ENCODE measurements at places on chromosomes 1 and 21. TPM values are rescaled to one million over a fixed set of nuclear protein-coding genes. Genes with fewer than 3 reads are reported as not detected.

GRCh38 chr1:39098546-39099250, 72.5 kb downstream of the NDUFS5 start:
- DNase-seq: no peak

Gene MYCL
- 0.38 TPM for total RNA-seq

Gene HMGCS2
- not detected for total RNA-seq

DNA sequence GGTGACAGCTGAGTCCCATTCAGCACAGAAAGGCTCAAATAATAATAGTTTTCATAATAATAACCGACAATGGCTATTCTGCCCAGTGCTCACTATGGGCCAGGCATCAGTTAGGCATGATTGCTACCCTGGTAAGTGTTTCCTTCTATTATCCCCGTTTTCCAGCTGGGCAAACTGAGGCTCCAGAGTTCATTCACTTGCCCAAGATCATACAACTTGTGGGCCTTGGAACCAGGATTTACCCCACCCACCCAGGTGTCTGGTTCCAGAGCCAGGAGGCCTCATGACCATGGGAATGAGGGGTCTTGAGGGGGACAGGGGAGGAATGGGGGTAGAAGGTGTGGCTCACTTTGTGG, 518 bp downstream of the PLOD1 start:
- DNase-seq: no peak

DNA sequence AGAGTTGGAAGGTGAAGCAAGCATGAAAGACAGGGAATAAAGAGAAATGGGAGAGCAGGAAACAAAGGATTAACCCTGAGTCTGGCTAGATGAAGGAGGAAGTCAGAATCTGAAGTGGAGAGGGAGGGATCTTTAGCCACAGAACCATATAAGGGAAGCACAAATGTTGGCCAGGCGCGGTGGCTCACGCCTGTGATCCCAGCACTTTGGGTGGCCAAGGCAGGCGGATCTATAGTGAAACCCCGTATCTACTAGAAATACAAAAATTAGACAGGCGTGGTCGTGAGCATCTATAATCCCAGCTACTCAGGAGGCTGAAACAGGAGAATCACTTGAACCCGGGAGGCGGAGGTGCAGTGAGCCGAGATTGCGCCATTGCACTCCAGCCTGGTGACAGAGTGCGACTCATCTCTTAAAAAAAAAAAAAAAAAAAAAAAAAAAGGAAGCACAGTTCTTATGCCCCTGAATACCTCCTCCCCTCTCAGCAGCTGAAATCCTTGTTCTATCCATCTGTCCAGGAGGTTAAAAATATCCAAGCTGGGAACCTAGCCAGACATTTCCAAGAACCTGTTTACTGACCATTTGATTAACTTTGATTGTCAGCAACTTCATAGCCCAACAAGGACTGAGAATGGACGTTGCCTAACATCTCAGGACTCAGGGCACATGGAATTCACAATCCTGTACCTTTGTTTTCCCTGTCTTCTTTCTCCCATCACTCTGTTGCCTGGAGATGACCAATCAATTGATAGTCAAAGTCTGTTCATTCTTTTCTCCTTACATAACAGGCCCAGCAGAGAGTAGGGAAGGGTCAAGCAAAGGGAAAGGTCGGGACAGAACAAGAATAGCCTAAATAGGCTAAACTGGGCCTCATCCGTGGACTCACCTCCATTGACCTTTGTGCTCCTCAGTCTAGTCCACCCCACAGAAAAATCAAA, 10.6 kb downstream of the TXNIP start:
- DNase-seq: peak; percentile 56

- peak; percentile 100 for DNase-seq
These were observed 32.8 kb downstream of the ELK4 start for GRCh38 chr1:205598841-205599668.

DNA sequence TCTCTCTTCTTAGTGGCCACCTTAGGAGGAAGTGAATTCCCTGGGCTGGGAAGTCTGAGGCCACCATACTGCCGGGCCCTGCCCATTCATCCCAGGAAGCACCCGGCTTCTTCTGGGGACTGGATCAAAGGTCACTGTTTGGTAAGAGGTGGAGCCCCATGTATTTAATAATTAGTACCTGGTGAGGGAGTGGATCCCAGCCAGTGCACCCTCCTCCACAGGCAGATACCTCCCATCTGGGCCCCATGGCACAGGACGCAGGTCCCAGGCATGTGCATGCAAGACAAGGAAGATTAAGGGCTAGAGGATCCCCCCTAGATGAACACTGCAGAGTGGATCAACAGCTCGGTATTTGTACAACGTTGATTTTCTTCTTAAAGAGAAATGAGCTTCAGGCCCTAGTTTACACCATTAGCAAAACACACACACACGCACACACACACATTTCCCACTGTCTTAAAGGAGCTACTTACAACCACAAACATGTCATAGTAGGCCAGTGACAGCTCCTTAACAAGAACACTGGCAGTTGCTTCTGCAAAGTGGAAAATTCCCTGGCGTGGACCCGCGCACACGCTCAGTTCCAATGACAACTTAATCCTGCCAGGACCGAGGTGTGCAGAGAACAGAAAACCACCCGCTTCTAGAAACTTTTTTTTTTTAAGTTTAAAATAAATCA, 90.7 kb downstream of the MRPL37 start:
- no peak for DNase-seq

Gene TRIM67
- total RNA-seq: not detected

- no peak for DNase-seq
These were observed 483.4 kb downstream of the NPHP4 start for GRCh38 chr1:5508669-5509330.

- no peak for DNase-seq
These were observed 12.7 kb downstream of the ATP5PF start for GRCh38 chr21:25721987-25722386.

GRCh38 chr1:21005466-21006239, 171.0 kb downstream of the EIF4G3 start:
- no peak for DNase-seq

Gene KCNC4
- total RNA-seq: 1.0 TPM

DNA sequence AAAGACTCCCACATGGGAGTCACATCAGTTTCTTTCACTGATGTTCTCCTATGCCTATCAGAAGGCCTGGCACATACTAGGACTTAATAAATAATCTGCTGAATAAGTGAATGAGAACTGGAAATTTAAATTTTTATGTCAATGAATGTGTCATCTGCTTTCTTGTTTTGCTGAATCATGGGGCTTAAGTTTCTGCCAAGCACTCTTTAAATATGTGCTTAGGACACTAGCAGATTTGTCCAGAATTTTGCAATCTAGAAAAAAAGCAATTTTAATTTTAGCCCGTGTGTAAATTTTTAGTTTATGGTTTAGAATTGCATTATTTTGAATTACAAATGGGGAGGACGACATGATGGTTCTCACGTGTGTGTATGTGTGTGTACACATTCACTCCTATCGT, 803.1 kb downstream of the USP25 start:
- no peak for DNase-seq

GRCh38 chr1:27787895-27788294, 14.9 kb downstream of the STX12 start:
- DNase-seq: peak; percentile 40

Gene VHLL
- total RNA-seq: 0.13 TPM

Gene VPS72
- 42.1 TPM for total RNA-seq

Gene UBE2U
- not detected for total RNA-seq

Gene NLRP3
- not detected for total RNA-seq

Gene FCRL5
- total RNA-seq: not detected

DNA sequence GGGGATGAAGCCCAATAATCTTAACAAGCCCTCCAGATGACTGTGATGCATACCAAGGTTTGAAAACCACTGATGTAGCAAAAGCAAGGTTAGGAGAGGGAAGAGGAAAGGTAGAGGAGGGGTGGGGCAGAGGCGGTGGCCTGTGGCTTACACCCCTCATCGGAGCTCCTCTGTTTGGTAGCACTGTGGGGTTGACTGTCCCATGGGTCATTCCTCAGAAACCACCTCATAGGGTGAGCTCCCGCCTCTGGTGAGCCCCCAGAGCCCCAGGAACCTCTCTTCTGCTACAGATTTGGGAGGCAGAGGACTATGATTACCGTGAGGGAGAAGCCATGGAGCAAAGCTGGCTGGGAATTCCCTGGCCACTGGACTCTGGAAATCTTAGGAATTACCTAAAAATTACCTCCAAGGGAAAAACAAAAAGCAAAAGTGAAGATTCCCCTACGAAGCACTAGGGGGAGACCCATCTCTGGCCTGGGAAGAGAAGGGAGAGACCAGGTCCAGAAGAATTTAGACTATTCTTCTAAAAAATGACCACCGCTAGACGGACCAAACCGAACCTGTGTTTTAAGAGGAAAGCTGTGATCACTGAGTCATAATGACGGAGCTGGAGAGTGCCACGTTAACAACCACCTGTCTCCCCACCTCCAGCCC, 1.5 kb upstream of the RASSF5 start:
- DNase-seq: no peak

DNA sequence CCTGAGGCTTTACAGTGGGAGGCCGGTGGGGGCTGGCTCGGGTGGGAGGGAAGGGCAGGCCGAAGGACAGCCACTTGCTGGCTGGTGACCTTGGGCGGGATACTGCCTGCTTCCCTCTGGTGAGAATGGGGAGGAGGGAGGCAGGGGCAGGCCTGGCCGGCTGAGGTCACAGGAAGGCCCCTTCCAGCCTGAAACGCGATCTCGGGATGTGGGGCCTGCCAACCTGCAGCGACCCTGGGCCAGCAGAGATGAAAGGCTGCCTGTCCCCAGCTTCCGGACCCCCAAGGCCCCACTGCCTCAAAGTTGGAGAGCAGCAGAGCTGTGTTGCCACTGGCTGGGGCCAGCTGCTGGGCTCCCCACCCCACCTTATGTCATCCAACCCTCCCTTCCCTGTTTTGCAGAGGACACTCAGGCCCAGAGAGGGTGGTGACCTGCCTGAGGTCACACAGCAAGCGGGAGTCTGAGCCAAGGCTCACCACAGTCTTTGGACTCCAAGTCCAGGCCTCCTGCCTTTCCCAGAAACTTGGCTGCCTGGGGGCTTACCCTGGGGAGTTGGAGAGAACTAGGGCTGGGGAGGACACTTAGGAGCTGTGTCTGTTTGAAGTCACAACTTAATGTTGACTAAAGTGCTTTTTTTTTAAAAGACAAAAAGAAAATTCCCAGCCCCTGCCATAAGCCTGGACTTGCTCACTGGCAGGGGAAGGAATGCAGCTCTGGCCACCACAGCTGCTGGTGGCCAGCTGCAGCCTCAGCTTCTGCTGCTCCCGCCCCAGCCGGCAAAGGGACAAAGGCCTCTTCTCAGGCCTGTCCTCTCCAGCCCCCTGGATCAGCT, 14.8 kb upstream of the WASF2 start:
- DNase-seq: peak; percentile 48

DNA sequence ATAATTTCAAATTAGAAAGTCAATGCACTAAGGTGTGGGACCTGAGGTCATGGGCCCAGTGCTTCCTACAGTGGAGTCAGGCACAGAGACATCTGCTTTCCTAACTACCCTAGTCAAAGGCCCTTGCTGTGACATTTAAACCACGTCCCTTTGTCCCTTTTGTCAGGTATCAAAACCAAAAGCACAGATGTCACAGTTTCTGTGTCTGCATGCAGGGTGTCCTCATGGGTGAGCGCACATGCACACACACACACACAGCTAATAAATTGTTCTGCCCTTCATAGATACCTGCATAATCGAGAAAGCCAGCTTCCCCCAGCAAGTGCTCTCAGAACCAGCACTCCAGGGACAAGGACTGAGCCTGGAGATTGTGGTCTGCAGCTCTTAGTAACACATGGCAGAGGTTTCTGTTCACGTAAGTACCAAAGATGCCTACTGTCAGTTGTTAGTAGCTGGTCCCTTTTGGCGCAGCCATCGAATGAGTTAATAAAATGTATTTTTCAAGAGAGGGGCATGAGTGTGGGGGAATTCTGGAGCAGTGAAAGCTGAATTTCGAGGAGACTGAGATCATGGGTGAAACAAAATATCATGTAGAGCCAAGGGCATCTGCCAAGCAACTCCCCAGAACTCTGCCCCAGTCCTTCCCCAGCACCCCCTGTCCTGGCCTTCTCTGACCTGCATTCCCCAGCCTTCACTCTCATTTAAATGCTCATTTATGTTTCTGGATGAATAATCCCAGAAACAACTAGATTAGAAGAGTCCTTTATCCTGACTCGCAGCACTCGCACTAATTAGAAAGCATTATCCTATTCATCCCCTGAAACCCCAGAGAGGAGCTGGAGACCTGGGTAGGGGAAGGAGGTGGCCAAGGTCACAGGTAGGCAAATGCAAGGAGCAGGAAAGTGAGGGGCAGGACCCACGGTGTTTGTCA, 25.5 kb downstream of the TNR start:
- no peak for DNase-seq
